ENCODE measurements at places on chromosomes 4 and X. TPM values are rescaled to one million over a fixed set of nuclear protein-coding genes. Genes with fewer than 3 reads are reported as not detected.

The CXCL3 gene
- polyA plus RNA-seq: 1.3 TPM

The KCNE5 gene
- 0.13 TPM for polyA plus RNA-seq

The CLDN22 gene
- polyA plus RNA-seq: not detected

The PABPC5 gene
- polyA plus RNA-seq: 0.43 TPM

The ADRA2C gene
- 9.4 TPM for polyA plus RNA-seq

The SSX4B gene
- polyA plus RNA-seq: not detected

The RBM46 gene
- 0.04 TPM for polyA plus RNA-seq

The ADH1B gene
- polyA plus RNA-seq: 39.3 TPM

The PAGE2B gene
- 0.53 TPM for polyA plus RNA-seq

The CXCL13 gene
- polyA plus RNA-seq: 1,297 TPM
